ENCODE measurements at places on chromosomes 3 and 15.

DNA sequence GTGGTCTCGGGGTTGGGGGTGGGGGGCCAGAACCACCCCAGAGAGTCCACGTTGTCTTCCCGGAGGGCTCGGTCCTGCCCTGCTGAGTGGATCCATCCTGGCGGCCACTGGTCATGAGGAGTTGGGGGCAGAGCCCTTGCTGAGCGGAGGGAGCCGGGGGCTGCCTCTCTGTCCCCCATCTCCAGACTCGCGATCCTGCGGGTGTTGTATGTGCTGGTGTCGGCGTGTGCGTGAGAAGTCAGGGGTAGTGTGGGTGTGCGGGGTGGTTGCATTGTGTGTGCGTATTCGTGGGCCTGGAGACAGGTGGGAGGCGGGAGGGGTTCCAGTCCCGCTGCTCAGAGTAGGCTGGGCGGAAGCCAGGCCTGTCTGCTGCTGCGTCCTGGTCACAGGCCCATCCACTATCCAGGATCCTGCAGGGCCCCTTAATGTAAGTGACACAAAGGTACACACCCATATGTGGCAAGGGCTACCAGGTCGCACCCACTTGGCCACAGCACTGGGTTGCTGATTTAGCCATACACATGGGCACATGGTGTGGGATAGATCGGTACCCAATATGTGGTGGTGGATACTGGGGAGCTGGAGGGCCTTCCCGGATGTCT lies 30.7 kb downstream of the NBEAL2 start:
- DNase-seq = no peak

DNA sequence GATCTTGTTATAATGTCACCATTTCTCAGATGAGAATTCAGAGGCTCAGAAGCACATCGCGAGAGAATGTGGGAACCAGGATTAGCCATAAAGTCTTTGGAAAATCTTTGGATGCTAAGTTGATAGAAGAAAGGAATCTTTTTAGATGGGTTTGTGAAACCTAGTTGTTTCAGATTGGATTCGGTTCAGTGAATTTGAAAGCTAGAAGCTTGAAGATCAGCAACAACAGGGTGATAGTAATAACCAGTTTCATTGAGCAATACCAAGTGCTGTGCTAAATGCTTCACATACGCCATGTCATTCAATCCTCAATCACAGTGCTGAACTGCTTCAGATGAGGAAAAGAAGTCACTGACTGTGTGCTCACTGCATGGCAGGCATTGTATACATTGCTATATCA lies 47.4 kb upstream of the MITF start:
- DNase-seq = no peak

- no peak for DNase-seq
These were observed 73.2 kb downstream of the TBC1D2B start for GRCh38 chr15:78004222-78004727.

DNA sequence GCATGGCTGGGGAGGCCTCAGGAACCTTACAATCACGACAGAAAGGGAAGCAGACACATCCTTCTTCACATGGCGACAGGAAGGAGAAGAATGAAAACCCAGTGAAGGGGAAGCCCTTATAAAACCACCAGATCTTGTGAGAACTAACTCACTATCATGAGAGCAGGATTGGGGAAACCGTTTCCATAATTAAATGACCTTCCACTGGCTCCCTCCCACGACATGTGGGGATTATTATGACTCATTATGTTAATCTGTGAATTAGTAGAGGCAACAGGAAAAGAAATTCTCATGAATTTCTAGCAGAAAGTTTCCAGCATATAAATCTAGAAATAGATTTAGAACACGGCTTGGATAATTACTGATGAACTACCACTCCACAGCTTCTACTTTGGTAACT lies 937.3 kb downstream of the ROBO1 start:
- no peak for DNase-seq

GRCh38 chr3:46893146-46893748 lies 15.7 kb downstream of the PTH1R start:
- no peak for DNase-seq
